NCI-H1105 (cell line): ENCODE measurements at places on chromosomes 16 and 17.

GRCh38 chr17:69417545-69418483 lies 3.3 kb downstream of the MAP2K6 start:
- DNase-seq, result no peak

- DNase-seq, result no peak
Measured at GRCh38 chr16:84459941-84460405, 44.5 kb downstream of the MEAK7 start.

GRCh38 chr17:45703348-45703747 lies 80.8 kb upstream of the CRHR1 start:
- no peak for DNase-seq

DNA sequence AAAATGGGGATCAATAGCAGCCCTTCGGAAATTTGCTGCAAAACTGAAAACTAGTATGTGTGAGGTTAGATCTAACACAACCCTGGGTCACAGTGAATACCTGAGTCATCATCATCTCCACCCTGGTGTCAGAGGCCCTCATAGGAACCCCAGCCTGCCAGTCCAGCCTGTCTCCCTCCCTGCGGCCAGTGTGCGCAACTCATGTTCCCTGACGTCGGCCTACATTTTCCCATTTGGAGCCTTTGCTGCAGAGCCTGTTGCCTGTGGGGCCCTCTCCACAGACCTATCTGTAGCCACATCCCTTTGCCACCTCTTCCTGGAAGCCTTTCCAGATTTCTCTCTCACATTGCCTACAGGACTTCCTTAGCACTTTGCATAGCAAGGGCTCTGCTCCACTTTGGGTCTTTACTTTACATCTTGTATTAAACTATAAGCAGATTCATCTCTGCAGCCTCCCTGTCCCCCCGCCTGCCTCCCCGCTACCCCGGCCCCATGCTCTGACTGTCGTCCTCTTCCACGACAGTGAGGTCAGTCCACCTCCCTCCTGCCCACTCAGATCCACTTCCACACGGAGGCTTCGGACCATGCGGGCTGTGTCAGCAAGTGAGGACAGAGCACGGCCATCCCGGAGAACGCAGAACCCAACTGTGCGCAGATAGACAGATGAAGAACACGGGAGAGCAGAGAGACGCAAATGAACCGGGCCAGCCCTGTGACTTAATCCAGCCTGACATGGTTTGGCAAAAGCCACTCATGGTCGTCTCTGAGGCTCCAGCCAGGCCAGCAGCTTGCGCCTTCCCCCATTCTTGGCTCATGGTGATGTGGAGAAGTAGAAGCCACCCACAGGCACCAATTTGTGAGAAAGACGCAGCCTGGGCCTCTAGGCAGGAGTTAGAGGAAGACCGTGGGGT lies 31.0 kb downstream of the NGFR start:
- no peak for DNase-seq

DNA sequence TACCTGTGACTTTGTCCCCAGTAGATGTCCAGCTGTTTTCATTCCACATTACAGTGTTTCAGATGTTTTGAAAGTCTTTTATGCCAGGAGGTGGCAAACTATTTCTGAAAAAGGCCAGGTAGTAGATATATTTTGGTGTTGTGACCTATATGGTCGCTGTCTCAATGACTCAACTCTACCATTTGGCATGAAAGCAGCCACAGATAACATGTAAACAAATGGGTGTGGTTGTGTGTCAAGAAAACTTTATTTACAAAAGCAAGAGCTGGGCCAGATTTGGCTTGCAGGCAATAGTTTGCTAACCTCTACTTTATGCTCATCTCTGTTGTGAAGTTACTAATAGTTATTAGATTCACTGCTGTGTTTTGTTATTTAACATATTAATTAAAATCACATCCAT lies 728.7 kb upstream of the EEF2KMT start:
- DNase-seq, result no peak

DNA sequence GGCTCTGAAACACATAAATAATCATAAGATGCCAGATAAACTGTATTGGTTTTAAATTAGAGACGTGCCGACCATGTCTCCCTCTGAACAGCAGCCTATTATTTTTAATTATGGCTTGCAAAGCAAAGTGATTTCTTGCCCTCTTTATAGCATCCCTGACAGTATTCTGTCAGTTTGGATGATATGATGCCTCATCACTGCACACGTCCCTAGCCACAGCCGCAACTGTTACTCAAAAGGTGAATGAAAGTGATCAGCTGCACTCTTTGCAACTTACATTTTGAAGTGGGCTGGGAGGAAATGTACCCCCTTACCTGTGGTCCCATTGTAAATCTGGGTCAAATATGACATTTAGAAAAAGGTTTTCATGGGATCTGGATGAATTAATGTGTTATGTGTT lies 389.9 kb downstream of the MAF start:
- DNase-seq, result no peak
